ENCODE measurements at places on chromosomes 12 and 14.

DNA sequence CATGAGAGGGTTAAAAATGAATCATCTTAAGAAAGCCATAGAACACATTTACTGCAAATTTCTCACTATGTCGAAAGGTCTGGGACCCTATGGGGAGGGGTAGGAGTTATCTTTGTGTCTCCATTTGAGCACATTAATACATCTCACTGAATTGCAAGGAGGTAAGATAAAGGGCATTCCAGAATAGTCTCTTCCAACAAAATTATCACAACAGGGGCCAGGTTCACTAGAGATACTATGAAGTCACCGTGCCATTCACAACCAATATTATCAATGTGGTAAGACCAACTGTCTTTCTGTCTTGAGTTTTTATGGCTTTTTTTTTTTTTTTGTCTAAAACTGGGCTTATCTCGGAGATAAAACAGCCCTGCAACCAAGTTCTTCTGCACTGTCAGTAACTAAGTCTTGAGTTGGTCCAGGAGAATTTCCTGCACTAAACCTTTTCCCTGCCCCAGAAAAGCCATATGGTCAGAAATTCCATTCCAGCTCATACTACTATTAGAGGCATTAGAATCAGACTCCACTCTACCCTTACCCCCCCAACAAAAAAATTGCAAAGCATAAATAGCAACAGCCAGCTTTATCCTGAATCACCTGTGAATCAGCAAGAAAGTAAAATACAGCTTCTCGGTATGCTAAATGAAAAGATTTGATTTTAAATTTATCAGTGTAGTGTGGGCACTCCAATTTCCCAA lies 79.7 kb downstream of the PTPRR start:
- H3K27ac ChIP-seq: no peak overlapping the region
- no peaks in the 10 kb centered on the region for H3K27me3 ChIP-seq
- no peaks in the 10 kb centered on the region for H3K36me3 ChIP-seq
- H3K4me3 ChIP-seq: no peak overlapping the region
- no peaks in the 10 kb centered on the region for H3K4me1 ChIP-seq

- no peak overlapping the region for H3K27ac ChIP-seq
- no peak for DNase-seq
- H3K36me3 ChIP-seq: no peaks in the 10 kb centered on the region
- H3K4me3 ChIP-seq: no peak overlapping the region
Measured at GRCh38 chr14:98573082-98573481, 698.9 kb downstream of the BCL11B start.

GRCh38 chr12:11958221-11959091 lies 112.3 kb upstream of the BCL2L14 start:
- H3K4me3 ChIP-seq: no peak overlapping the region
- H3K36me3 ChIP-seq: no peaks in the 10 kb centered on the region
- no peak for DNase-seq
- H3K4me1 ChIP-seq: no peaks in the 10 kb centered on the region

- H3K27ac ChIP-seq: no peak overlapping the region
- H3K4me3 ChIP-seq: no peak overlapping the region
- H3K27me3 ChIP-seq: no peaks in the 10 kb centered on the region
- DNase-seq: no peak
Measured at GRCh38 chr12:113361574-113362370, 3.4 kb downstream of the PLBD2 start.
